ENCODE measurements at places on chromosomes 6 and 20.
A peak's percentile ranks its signal among the peaks of the same experiment; 100 is the strongest.

DNA sequence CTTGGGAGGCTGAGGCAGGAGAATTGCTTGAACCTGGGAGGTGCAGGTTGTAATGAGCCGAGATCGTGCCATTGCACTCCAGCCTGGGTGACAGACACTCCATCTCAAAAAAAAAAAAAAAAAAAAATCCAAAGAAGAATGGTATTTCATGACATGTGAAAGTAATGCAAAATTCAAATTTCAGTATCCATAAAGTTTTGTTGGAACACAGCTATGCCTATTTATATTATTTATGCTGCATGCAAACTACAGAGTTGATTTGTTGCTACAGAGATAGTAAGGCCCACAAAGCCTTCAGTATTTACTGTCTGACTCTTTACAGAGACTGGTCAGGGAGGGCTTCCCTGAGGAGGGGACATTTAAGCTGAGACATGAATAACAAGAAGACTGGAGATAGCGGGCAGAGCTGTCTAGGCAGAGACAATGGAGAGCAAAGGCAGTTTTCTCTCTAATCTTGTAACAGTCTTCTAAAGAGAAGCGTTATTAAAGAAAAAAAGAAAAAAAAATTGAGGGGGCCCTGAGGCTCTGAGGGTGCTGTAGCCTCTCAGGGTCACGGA is 2.7 kb upstream of the SLC9A8 start:
- DNase-seq: no peak

GRCh38 chr6:119076576-119077390 is 1.7 kb downstream of the FAM184A start:
- DNase-seq: no peak

DNA sequence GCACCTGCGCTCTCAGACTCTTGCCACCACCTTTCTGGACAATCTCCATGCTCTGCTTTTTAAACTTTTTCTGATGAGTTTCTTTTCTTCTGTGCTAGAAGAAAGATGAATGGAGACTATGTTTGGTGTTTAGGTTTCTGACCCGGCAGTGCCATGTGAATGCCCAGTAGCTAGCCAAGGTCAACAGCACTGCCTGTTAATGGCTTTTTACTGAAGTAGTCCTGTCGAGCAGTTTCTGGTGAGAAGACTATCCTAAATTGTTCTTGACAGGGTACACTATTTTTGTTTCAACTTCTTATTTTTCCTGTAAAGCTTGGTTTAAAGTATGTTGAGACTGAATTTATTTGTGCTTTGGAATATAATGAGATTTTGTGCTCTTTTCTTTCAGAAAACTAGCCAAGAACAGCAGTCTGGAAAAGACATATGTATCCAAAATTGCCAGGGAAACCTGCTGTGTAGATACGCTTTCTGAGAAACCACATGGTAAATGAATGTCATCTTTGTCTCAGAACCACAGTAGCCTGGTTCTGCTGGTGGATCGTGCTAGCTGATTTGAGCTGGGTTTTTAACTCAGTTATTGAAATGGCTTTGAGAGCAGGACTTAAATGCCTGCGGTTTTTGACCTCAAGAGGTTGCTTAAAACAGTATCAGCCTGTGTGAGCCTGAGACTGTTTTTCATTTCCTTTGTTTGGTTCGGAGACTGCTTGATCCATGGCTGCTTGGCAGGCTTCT is 48.1 kb downstream of the KCNS1 start:
- DNase-seq: no peak

GRCh38 chr6:142843361-142843760 is 101.6 kb downstream of the HIVEP2 start:
- no peak for DNase-seq

DNA sequence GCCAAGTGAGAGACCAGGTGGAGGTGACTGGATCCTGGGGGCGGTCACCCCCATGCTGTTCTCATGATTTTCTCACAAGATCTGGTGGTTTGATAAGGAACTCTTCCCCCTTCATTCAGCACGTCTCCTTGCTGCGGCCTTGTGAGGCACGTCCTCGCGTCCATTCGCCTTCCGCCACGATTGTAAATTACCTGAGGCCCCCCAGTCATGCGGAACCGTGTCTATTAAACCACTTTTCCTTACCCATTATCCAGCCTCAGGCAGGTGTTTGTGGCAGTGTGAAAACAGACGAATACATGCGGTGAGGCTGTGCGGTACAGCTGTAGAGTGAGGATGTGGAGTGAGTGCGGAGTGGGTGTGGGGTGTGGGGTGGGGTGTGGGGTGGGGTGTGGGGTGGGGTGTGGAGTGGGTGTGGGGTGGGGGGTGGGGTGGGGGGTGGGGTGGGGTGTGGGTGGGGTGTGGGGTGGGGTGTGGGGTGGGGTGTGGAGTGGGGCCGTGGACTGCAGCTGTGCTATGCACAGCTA is 12.1 kb upstream of the NTSR1 start:
- DNase-seq: no peak

DNA sequence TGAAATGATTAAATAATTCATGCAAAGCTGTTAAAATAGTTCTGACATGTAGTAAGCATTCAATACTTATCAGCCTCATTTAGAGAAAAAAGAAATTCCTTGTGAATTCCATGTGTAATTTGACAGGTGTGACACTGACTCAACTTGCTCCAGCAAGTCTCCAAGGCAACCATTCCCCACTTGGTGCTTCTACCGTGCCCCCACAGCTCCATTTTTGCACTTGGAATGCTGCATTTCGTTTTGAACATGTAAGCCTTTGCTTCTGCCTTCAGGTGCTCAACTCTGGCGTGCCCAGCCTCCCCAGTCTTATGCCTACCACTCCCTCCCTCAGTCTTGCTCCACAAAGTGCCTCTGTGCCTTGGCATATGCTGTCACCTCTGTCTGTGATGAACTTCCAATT is 760.6 kb upstream of the CHD6 start:
- no peak for DNase-seq

DNA sequence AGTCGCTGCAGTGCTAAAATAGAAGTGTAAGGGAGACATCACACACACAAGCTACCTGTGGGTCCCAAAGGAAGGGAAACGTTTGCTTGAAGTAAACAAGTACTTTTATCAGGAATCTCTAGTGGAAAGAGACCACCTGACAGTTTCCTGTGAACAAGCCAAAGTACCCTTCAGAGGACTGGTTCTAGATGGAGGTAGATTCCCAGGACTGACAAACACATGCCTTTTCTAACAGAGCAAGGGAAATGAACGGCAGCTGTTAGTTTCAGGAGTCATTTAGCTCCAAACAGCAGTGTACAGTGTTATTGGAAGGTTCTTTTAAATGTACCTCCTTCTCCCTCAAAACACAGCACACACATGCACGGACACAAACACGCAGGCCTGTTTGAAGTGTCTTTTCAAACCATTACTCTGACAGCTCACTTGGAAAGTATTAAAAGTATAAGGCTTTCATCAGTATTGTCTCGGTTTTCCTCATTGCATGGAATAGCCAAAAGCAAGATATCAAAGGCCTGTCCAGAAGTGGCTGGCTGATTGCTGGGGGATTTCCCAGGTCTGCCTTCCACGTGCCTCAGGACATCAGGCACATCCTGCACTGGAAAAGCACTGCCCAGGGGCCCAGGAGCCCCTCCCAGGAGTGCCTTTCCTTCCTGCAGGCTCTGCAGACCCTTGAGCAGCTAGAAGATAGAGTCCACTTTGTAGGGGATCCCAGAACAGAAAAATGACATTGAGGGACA is 393.2 kb upstream of the SOX4 start:
- no peak for DNase-seq

DNA sequence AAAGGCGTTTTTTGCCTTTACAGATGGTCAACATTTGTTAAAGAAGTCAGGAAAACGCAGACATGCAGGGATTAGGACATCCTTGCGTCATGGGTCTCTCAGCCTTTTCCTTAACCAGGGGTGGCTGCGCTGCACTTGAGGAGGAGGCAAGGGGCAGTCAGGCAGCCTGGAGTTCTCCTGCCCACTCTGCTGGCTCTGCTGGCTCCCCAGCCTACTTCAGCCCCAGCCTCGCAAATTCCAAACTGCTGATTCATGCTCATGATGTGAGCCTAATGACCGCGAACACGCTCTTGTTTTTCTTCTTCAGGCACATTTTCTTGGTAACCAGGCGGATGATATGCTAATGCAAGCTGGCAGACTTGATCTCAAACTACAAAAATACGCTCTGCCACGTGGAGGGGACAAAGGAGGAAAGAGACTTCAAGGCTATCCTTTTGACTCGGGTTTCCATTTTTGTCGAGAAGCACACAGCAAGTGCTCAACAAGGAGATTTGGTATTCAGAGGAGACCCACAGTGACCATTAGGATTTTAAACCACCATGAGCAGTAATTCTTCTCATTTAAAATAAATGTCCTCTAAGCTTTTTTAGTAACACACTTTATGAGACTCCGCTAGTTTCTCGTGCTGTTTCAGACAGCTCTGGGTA is 290.3 kb upstream of the STXBP5 start:
- DNase-seq: peak; percentile 45

GRCh38 chr20:61746147-61746646 is 319.5 kb downstream of the TAF4 start:
- no peak for DNase-seq

- DNase-seq: no peak
Measured at GRCh38 chr20:41278936-41279335, 38.6 kb downstream of the ZHX3 start.

DNA sequence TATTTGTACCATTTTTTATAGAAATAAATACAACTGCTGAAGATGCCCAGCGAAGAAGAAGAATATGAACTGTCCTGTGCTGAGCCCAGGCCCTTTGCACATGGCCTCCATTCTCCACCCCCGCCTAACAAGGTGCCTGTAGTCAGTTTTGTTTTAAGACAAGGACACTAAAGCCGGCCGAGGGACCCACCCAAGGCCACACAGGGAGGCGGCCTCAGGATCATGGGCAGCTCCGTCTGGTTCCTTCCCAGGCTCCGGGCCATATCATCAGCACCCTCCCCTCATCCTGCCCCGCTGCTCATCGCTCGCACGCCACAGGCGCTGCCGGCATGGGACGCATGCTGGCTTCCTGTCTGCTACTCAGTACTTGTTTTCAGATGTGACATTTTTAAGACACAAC is 21.3 kb downstream of the PSMG4 start:
- no peak for DNase-seq

DNA sequence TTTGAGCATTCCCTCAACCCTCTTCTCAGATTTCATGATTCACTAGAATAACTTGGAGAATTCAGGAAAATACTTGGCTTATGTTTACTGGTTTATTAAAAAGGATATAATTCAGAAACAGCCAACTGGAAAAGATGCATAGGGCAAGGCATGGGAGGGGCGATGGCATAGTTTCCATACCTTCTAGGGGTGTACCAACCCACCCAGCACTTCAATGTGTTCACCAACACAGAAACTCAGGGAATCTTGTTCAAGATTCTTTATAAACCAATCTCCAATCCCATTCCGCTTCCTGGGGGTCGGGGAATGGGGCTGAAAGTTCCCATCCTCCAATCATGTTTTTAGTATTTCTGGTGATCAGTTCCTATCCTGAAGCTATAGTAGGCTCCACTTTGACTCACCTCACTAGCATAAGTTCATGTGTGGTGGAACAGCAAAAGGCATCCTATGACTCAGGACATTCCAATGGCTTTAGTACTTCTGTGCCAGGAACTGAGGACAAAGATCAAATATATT is 164.4 kb downstream of the SIM1 start:
- peak; percentile 20 for DNase-seq

GRCh38 chr6:135209803-135210202 is 28.7 kb downstream of the MYB start:
- no peak for DNase-seq

GRCh38 chr6:124445581-124445980 is 516.7 kb upstream of the RNF217 start:
- no peak for DNase-seq

DNA sequence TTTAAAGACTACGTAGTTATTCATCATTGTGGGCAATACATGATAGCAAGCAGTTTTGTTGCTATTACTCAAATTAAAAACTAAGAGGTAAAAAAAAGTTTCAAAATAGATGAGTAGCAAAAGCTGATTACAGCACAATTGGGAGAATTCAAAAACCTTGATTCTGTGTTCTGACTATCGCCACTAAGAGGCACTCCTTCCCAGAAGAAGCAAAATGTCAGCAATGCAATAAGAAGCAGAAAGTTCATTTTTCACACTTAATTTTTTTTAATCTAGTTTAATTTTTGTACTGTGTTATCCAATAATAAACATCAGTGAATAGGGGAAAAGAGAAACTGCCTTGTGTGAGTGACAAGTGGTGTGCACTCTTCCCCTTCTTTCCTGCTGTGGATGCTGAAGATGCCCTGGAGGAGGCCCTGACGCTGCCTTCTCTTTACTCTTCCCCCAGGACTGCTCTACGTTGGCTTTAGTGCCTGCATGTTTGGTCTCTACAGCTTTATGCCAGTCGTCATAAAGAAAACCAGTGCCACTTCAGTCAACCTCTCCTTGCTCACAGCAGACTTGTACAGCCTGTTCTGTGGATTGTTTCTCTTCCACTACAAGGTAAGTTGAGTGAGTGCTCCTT is 263.2 kb upstream of the PLN start:
- no peak for DNase-seq

DNA sequence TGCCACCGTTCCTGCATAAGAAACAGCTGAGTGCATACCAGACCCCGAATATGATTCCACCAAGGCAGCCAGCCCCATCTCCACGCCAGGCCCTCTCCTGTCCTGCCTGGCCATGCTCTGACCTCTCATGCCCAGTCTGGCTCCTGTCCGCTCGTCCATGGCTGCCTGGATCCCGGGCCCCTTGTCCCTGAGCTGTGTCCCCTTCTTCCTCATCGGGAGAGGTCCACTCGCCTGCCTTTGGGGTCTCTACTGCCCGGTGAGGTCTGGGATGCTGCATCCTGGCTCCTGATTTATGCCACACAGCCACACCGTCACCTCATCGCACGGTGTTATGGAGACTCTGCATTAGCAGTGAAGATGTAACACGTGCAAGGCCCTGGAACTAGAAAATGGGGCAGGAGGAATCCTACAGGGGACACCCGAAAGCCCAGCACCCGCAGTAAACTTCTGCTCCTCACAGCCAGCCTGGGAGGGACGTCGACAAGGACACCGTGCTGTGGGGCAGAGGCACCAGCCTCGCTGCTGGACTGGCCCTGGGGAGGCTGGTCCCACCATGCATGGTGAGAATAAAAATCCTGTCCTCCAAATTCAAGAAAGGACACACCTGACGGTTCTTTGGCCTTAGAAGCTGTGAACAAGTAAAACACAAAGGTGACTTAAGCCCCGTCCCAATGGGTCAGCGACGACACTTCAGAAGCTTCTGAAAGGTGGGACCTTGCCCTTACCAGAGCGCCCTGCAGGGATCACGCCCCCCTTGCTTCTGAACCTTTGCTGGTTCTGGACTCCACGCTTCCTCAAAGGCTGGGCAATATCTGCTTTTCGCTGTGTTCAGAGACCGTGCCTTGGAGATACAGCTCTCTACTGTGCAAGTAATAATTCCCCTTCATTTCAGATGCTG is 103.0 kb downstream of the DLL1 start:
- no peak for DNase-seq

DNA sequence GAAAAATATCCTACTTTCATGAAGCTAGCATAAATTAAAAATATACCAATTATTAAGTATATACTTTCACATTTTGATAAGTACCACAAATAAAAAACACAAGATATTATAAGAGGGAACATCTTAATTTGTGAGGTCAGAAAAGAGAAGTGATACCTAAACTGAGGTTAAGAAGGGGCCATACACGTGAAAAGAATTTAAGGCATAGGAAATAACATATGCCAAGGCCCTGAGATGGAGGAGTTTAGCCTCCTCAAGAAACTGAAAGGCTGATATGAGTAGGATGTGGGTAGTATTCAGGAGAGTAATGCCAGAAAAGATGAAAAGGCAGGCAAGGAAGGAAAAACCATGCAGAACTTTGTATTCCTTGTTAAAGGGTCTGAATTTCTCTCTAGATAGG is 116.6 kb upstream of the HTR1E start:
- DNase-seq: no peak

GRCh38 chr20:34282041-34282440 is 21.1 kb downstream of the AHCY start:
- no peak for DNase-seq

- DNase-seq: no peak
Measured at GRCh38 chr6:13273931-13274706, 54.2 kb downstream of the TBC1D7 start.
